ENCODE measurements at places on chromosomes 2 and 18. TPM values are rescaled to one million over a fixed set of nuclear protein-coding genes. Genes with fewer than 3 reads are reported as not detected.

The SLC9A2 gene
- total RNA-seq, result not detected

The HAAO gene
- total RNA-seq, result 3.5 TPM

The NDC80 gene
- total RNA-seq, result 52.1 TPM

The GAL3ST2 gene
- total RNA-seq, result not detected

The CCDC68 gene
- not detected for total RNA-seq

The ABCG5 gene
- not detected for total RNA-seq

The CYP26B1 gene
- 16.4 TPM for total RNA-seq

- no peaks in the 10 kb centered on the region for H3K4me1 ChIP-seq
- H3K27ac ChIP-seq, result no peak overlapping the region
- DNase-seq, result no peak
- no peaks in the 10 kb centered on the region for H3K27me3 ChIP-seq
- no peaks in the 10 kb centered on the region for H3K36me3 ChIP-seq
Measured at GRCh38 chr2:213766062-213766461, 481.8 kb downstream of the SPAG16 start.

DNA sequence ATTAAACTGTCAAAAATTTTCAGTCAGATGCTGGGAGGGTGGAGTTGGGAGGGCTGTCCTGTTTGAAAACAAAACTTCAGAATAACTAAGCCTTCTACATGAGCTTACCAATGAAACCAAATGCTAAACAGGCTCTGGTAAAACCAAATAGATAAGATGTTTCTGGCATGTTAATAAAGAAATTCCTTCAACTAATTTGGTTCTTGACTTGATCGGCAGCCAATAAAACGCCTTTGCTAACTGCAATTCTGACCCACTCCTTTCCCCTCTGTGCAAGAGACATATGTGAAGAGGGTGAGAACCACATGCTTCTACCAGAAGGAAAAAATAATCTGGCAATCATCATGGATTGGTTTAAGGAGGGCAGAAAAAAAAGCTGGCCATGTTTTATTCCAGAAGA is 20.9 kb downstream of the MAP4K3 start:
- DNase-seq, result no peak
- H3K27ac ChIP-seq, result no peak overlapping the region
- H3K36me3 ChIP-seq, result no peaks in the 10 kb centered on the region
- H3K27me3 ChIP-seq, result no peaks in the 10 kb centered on the region
- H3K4me3 ChIP-seq, result no peak overlapping the region
- H3K4me1 ChIP-seq, result peaks cover 16% of the 10 kb centered on the region

- H3K4me1 ChIP-seq, result peaks cover 14% of the 10 kb centered on the region
- H3K36me3 ChIP-seq, result peaks cover 2% of the 10 kb centered on the region
- H3K4me3 ChIP-seq, result no peak overlapping the region
- no peak for DNase-seq
- H3K27me3 ChIP-seq, result no peaks in the 10 kb centered on the region
- H3K27ac ChIP-seq, result no peak overlapping the region
Measured at GRCh38 chr2:224175538-224175937, 136.5 kb upstream of the SERPINE2 start.

- no peak overlapping the region for H3K27ac ChIP-seq
- no peak for DNase-seq
- peaks cover 10% of the 10 kb centered on the region for H3K4me1 ChIP-seq
Measured at GRCh38 chr2:22499082-22499839, 885.7 kb upstream of the KLHL29 start.

DNA sequence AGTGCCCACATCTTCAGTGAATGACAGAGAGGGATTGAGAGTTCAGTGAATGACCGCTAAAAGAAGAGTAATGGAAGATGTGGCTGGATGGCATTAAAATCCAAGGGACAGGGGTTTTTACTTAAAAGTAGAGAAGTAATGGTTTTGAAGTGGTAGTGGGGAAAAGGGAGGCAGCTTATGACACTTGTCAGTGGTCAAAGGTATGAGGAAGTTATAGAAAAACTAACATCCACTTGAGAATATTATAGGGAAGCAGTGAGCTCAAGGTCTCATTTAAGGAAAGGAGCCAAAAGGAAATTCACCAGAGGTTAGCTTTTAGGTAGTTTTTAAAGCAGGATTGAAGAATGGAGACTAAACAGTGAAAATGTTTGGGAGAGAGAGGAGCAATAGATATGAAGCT is 24.3 kb downstream of the CDK15 start:
- H3K36me3 ChIP-seq, result no peaks in the 10 kb centered on the region
- no peak overlapping the region for H3K27ac ChIP-seq
- no peak overlapping the region for H3K4me3 ChIP-seq

- no peaks in the 10 kb centered on the region for H3K4me1 ChIP-seq
- H3K27me3 ChIP-seq, result no peaks in the 10 kb centered on the region
- no peak for DNase-seq
- no peak overlapping the region for H3K27ac ChIP-seq
- H3K36me3 ChIP-seq, result peaks cover 27% of the 10 kb centered on the region
- no peak overlapping the region for H3K4me3 ChIP-seq
Measured at GRCh38 chr18:79123948-79124347, 54.8 kb downstream of the ATP9B start.

DNA sequence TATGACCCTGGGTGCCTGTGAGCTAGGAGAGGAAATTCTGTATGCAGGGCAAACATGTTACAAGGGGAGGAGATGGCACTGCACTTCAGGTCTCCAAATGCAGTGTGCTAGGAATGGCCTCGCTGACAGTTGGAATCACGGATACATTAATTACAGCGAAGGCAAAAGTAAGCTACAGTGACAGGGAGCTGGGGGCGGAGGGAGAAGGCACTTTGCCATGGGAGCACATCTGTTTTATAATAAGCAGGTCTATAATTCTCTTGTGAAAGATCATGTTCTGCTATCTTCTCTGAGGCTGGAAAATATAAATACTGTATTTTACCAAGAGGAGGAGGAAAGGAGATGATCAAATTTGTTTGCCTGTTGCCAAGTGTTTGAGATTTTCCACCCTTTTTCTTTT is 56.3 kb upstream of the FZD5 start:
- no peak for DNase-seq
- peak overlapping the region; percentile 82 for H3K27ac ChIP-seq
- H3K4me1 ChIP-seq, result no peaks in the 10 kb centered on the region
- H3K4me3 ChIP-seq, result no peak overlapping the region

DNA sequence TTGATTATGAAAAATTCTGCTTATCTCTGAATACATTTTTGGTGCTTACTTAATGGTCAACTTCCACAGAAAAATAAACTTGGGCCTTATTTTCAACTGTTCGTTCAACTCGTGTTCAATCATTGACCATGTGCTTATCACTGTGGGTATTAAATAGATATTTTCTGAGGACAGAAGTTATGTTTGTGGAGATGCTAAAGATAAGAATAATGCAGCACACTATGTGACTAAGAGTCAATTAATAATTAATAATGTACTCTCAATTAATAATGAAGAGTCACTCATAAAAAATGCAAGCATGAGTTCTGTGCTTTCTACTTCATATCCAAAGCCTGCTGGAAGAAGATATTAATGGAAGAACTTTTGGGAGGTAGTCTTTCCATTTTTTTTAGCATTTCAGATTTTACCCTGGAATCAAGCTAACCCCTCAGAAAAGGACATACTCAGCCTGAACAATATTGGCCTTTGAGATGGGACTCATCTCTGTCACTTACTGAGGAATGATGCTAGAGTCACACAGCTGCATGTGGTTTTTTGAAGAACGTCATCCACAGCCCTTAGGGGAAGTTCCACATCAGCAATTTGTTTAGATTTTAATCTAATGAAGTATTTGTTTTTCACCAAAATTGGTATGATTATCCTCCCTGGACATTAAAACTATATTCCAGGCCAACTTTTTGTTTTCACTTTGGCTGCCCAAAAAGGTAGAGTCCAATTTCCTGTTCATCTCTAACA is 191.9 kb upstream of the CRIM1 start:
- H3K4me1 ChIP-seq, result no peaks in the 10 kb centered on the region
- no peak overlapping the region for H3K4me3 ChIP-seq
- no peaks in the 10 kb centered on the region for H3K36me3 ChIP-seq
- H3K27ac ChIP-seq, result no peak overlapping the region
- peaks cover 2% of the 10 kb centered on the region for H3K27me3 ChIP-seq
- DNase-seq, result no peak

GRCh38 chr2:100396483-100396882 is 21.0 kb downstream of the CHST10 start:
- H3K4me1 ChIP-seq, result no peaks in the 10 kb centered on the region
- no peak for DNase-seq
- H3K27me3 ChIP-seq, result no peaks in the 10 kb centered on the region

DNA sequence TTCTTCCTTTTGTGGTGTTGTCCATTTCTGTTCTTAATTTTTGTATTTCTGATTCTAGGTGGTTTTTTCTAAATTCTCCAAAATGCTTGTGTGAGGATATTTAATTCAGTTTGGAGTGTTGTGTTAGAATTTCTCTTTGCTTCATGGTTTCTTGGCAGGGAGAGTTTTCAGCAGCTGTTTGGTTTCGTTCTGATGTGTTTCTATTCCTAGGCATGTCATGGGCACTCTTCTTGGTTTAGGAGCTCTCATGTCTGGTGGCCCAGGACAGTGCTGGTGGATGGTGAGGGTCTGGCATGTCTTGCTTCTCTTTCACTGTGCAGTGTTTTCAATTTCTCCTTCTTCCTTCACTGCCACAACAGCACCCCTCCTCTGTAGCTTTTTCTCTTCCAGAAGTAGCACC is 52.9 kb downstream of the OSBPL6 start:
- peaks cover 25% of the 10 kb centered on the region for H3K4me1 ChIP-seq
- no peak overlapping the region for H3K27ac ChIP-seq
- H3K36me3 ChIP-seq, result no peaks in the 10 kb centered on the region
- no peak for DNase-seq
- H3K27me3 ChIP-seq, result no peaks in the 10 kb centered on the region
- no peak overlapping the region for H3K4me3 ChIP-seq

- H3K4me3 ChIP-seq, result no peak overlapping the region
- no peaks in the 10 kb centered on the region for H3K36me3 ChIP-seq
- no peaks in the 10 kb centered on the region for H3K27me3 ChIP-seq
- H3K27ac ChIP-seq, result no peak overlapping the region
Measured at GRCh38 chr2:12091201-12091806, 344.9 kb downstream of the LPIN1 start.

DNA sequence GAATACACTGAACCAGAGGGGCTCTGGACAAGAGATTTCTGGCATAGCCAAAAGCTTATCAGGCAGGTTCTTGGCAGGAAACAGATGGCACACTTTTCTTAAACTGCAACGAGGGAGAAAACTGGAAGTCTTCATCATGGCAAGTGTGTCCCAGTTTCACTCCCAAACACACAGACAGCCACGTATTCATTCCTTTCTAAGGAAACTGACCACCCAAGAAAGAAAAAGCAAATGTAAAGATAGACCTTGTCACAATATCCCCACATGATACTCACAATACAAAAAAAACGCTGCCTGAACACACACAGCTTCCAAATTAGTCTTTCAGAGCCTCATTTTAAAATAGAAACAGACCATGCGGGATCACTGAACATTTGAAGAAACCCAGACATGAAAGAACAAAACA is 40.6 kb upstream of the RTTN start:
- H3K27ac ChIP-seq, result no peak overlapping the region
- no peak overlapping the region for H3K4me3 ChIP-seq
- H3K4me1 ChIP-seq, result peaks cover 13% of the 10 kb centered on the region
